ENCODE measurements at places on chromosomes 5 and 9.

DNA sequence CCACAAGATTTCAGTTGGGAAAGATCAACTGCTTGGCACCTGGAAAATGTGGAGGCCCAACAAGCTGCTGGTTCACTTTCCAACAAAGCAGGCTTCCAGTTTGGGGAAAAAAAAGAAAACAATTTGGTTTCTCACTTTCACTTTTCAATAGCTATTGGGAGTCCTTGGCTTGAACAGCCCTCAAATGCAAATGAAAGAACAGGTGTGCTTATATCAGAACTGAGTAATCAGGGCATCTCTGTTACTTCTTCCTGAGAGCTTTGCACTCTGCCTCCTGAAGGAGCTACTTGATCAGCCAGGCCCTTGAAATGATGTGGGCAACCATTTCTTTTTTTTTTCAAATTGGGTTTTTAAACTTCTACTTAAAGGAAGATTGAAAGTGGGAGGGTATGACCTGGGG is 73.5 kb downstream of the MFAP3 start:
- no peak for DNase-seq

DNA sequence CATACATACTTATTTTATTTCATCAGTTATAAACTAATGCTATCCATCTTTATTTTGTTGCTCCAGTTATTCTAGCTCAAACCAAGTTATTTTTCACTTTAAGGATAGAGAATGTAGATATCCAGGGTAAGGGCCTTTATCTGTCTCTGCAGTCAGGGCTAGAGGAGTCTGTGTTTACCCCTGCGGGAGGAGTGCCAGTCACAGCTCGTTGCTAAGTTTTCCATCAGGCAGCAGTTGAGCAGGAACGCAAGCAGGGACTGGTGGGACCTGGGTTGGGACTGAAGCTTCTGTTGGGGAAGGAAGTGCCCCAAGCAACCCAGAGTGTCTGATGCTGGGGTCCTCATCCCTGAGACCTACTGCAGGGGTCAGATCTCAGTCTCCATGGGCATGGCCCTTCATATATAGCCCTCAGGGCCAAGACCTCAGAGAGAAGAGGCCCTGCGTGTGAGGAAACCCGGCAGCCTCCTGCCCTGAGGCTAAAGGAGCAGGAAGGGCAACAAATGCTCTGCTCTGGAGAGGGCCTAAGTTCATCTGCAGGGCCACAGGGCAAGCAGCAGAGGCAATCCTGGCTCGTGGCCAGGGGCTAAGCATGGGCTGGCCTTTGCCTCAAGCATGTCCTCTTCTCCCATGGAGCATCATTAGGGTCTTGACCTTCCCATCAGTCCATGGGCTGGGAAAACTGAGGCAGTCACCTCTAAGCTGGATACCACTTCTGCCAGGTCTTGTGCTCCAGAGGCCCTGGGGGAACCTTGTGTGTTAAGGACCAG is 6.6 kb downstream of the SLC22A4 start:
- no peak for DNase-seq

DNA sequence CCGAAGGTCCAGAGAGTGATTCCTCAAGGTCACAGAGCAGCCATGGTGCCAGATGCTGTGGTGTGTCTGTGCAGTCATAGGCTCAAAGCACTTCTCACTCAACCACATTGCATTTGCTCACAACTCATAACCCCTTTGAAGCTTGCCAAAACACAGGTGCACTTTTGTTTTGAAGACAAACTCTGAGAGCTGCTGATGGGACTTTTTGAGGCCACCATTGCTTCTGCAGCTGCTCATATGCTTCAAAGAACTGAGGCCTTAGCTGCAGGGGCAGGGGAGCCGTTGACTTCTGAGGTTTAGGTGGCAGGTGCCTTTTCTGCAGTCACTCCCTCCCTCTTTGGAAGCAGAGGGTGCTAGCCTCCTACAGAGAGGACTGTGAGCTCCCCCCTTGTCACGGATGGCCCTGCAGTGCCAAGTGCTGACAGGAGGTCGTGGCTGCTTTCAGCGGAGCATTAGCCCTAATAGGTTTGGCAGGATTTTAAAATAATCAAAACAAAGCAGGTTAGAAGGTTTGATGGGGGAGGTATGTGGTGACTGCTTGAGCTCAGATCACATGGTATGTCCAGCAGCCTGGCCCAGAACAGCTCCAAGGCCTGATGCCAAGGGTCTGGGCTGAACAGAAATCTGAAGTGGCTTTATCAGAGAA is 232.1 kb downstream of the MAN2A1 start:
- no peak for DNase-seq

GRCh38 chr5:6551955-6552313 is 80.9 kb downstream of the NSUN2 start:
- DNase-seq, result no peak

- DNase-seq, result no peak
These were observed 28.0 kb downstream of the JAKMIP2 start for GRCh38 chr5:147754372-147755122.

GRCh38 chr5:55692106-55692417 is 20.1 kb downstream of the SLC38A9 start:
- no peak for DNase-seq

DNA sequence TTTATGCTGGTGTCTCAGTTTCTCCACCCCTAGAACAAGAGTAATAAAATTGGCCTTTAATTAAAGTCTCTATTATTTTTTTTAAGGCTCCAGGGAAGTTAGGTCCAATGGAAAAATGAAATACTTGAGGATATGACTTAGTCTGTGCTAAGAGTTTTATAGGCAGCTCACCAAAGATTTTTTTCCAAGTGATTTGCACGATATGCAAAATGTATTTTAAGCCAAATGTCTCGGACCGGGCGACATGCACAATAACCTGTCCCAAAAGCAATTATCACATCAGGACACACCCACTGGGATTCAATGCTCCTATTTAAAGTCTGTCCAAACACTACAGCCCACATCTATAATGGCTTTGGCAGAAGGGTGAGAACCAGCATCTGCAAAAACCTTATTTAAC is 136.1 kb upstream of the ANKH start:
- peak; percentile 66 for DNase-seq

GRCh38 chr5:66519626-66520025 is 76.6 kb upstream of the MAST4 start:
- DNase-seq, result no peak

GRCh38 chr9:20995616-20996015 is 35.8 kb downstream of the HACD4 start:
- no peak for DNase-seq

DNA sequence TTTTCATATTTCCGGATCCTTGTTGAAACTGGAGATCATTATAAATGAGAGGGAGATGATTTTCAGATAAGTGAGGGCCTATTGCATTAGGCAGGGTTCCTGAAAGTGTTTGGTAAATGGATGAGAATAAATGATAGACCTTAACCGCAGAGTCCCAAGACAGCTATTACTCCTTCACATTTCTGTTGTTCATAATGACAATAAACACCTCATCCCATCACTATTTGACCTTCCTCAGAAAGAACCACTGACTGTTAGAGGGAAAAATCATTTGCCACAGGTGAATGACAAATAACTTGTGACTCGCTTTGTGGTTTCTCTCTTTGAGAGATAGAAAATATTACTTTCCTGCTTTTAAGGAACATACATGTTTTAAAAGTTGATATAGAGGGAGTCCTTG is 47.3 kb upstream of the TRMT10B start:
- DNase-seq, result no peak

- DNase-seq, result peak; percentile 88
These were observed 75.1 kb upstream of the PANK3 start for GRCh38 chr5:168654211-168654721.

DNA sequence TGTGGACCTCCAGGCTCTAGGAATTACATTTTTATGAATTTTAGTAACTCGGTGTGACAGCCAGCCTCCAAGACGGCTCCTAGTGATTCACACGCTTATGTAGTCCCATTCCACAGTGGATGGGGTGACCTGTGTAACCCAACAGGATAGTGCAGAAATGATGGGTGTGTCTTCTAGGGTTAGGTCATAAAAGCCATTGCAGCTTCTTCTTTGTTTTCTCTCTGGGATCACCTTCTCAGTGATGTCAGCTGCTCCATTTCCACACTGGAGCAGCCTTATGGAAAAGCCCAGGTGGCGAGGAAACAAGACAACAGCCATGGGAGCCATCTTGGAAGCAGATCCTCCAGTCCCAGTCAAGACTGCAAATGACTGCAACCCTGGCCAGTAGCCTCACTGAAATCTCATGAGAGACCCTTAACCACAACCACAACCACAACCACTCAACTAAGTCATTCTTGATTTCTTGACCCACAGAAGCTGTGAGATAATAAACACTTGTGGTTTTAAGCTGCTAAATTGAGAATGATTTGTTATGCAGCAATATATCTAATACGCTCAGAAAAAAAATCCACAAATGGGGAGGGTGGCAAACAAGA is 5.1 kb upstream of the GNPDA1 start:
- DNase-seq, result peak; percentile 37

DNA sequence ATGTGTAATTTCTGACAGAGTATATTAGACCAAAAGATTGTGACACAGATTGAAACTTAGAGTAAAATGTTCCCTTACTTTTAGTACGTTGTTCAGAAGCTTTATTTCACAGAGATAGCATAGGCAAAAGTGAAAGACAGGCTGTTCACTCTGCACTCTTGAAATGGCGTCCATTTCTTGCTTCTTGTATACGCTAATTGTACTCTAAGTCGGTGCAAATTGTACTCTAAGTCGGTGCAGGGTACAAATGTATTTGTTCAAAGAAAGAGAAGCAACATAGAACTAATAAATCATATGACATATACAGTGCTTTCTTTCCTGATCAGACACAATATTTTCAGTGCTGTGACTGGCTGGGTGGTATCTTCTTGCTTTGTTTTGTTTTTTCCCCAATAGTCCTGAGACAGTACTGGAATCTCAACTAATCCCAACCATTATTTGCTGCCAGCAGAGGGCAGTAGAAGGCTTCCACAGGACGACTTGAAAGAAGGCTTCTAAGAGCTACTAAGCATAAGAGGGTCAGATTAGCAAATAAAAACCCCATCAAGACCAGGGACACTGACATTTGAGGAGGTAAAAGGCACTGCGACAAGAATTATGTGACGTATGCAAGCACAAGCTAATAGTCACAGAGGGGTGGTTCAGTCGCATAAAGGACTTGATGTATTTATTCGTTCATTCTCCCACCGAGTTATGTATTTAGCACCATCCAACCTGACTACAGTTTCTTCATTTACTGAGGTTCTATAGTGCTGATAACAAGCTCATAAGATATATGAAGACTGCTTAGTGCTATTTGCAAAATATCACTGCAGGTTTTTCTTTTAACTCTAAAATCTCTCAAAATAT is 831.8 kb downstream of the TAF11L14 start:
- DNase-seq, result peak; percentile 2

DNA sequence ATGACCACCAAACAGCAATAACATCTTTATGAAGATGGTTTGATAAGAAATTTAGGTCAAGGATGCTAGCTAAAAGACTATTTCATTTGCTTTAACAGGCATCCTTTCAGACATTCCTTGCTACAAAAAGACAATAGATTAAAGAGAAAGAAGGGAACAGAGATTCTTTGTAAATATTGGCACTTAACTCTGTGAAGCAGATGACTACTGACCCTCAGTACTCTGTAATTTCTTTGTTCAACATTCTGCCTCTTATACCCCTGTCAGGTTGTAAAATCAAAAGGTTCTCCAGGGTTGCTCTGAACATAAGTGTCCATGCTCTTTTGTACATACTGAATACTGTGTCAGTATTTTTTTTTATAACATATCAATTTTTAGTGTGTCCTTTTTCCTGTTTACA is 610.6 kb upstream of the GRAMD2B start:
- DNase-seq, result no peak

- peak; percentile 43 for DNase-seq
These were observed 203.7 kb upstream of the SLC24A2 start for GRCh38 chr9:19992556-19992955.

DNA sequence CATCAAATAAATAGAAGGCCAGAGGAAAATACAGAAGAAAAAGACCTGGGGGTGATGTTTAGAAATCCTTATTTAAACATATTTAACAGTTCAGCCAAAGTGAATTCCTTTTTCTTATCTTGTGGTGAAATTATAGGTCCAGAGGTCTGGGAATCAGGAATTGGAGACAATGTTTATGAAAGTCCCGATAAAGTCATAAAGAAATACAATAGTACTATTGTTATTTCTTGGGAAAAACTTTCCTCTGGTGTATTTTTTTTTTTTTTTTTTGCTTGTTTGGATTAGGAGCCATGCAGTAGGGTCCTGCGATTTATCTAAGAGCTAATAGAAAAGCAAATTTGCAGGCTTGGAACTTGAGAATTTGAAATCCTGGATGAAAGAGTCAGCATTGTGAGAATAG is 426 bp downstream of the C7 start:
- DNase-seq, result peak; percentile 55

GRCh38 chr5:12902611-12903010 is 998.4 kb upstream of the CTNND2 start:
- no peak for DNase-seq

GRCh38 chr9:137581361-137582285 is 2.9 kb upstream of the DPH7 start:
- DNase-seq, result no peak

DNA sequence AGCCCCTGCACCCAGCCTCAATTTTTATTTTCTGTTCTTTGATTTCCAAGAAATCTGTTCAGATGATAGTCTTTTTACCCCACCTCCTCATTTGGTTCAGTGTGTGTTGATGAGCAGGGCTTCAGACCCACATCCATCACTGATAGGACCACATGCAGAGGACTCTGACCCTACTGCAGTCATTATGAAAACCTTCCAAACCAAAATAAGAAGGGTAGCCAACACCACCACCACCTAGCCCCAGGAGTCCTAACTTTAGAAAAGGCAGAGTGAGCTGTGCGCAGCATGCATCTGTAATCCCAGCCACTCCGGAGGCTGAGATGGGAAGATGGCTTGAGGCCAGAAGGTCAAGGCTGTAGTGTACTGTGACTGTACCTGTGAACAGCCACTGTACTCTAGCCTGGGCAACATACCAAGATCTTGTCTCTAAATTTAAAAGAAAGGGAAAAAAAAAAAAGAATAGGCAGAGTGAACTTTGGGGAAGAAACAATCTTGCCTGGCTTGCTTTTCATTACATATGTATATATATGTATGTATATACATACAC is 13.0 kb downstream of the CDKN2AIPNL start:
- no peak for DNase-seq

DNA sequence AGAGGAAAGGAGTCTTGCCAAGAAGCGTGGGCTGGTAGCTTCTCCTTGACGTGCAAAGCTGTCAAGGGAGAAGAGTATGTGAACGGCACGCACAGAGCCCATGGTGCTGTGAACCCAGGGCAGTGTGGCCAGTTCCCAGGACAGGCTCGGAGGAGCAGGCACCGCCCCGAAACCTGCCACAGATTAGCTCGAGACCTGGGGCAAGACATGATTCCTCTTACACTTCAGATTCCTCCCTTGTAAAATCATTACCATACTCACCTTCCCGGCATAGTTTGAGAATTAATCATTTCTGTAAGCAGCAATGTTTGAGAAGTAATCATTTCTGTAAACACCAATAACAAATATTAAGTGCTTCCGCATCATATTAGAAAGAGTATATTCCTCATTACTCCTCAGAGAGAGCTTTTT is 19.9 kb downstream of the GOLM1 start:
- DNase-seq, result no peak

- DNase-seq, result peak; percentile 37
These were observed 124.0 kb upstream of the PJA2 start for GRCh38 chr5:109533751-109534272.

All from fibroblast of the aortic adventitia (primary cell).